NAMALWA (cell line): ENCODE measurements at places on chromosomes 11 and 22.

DNA sequence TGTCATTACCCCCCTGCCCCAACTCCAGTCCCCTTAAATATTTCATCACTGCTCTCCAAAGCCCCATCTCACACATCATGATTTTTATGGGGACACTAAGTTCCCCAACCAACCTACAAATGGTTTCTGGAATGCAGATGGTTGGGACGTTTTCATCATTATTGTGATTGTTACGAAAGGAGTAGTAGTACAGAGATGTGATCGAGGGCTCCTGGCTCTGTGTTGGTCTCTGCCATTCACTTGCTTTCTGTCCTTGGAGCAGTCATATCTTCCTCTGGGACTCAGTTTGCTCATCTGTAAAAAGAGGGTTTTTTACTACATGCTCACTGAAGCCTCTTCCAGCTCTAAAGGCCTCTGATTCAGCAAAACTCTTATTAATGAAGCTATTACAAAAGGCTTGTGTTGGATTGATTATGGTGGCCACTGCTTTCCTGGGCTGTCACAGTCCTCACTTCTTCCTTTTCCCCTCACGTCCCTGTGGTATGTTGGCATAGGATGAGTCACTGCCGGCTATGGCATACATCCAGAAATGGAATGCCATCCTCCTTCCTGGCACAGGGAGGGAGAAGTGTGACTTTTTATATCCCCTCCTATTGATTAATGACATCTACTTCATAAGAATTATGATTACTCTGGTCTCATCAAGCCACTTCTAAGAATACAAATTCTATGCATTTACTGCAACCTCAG, 593.7 kb downstream of the METTL15 start:
- DNase-seq = no peak

GRCh38 chr11:102187416-102188151, 77.3 kb downstream of the YAP1 start:
- DNase-seq = no peak

DNA sequence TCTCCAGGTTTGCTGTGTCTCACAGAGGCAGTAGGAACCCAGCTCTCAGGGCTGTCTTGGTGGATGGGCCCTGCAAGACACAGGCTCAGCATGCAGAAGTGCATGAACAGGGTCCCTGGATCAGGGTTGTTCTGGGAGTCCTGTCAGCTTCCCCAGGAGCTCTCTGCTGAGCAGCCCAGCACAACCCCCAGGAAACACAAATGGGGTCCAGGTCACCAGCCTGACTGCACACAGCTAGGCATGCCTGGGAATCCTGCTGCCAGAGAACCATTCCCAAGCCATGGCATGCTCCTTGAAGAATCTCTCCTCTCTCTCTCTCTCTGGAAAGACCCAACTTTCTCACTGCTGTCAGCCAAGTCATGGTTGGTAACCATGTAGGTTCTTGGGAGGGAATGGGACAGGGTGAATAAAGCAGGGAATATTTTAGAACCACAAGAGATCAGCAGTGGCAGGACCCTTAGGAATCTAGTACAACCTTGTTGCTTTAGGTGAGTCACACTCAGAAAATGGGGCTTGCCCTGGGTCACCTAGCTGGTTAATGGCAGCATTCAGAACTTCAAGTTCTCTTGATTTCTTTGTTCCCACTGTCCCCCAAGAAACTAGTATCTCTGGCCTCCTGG, 21.4 kb downstream of the TUB start:
- DNase-seq = no peak

GRCh38 chr11:74784234-74784633, 35.6 kb downstream of the RNF169 start:
- DNase-seq = no peak

GRCh38 chr22:20578707-20579106, 71.3 kb downstream of the MED15 start:
- no peak for DNase-seq

DNA sequence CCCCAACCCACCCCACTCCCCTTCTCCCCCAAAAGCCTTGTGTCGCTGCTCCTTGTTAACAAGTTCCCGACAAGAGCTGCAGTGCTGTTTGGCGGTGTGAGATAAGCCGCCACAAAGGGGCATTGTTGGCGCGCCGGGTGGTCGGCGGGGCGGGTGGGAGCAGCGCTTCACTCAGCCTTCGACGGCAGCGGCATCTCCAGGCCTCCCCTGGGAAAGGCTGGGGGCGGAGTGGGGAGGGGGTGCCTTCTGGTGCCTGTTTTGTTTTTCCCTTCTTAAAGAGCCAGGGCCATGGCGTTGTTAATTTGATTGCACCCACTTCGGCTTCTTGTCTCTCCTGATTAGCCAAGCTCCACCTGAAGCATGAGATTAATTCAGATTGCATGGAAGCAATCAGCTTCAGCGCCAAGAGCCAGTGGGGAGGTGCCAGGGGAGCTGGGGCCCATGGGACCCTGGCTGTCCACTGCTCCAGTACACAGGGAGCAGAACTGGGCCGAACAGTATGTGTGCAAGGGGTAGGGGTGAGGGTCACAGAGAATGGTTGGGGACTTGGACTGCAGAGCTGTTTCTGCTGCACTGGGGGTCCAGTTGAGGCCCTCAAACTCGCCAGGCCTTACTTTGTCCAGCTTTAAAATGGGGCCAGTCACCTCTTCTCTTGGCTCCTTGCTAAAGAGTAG, 165.1 kb downstream of the CEP164 start:
- DNase-seq = no peak

DNA sequence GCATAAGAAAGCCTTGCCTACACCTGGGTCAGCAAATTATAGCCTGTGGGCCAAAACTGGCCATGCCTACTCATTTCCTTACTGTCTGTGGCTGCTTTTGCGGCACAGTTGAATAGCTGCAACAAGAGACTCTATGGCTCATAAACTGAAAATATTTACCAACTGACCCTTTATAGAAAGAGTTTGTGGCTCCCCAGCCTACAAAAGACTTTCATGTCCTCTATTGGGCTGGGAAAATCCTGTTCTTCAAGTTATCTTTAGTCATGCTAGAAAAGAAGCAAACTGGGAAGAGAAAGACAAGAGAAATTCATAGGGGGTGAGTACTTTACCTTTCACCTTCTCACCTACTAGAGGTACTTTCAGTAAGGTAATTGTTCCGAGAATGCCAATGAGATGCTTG, 175.1 kb downstream of the SWAP70 start:
- no peak for DNase-seq

- no peak for DNase-seq
Measured at GRCh38 chr11:75505916-75506692, 19.6 kb downstream of the GDPD5 start.

- no peak for DNase-seq
Measured at GRCh38 chr22:48800886-48801607, 1026.6 kb downstream of the BRD1 start.

DNA sequence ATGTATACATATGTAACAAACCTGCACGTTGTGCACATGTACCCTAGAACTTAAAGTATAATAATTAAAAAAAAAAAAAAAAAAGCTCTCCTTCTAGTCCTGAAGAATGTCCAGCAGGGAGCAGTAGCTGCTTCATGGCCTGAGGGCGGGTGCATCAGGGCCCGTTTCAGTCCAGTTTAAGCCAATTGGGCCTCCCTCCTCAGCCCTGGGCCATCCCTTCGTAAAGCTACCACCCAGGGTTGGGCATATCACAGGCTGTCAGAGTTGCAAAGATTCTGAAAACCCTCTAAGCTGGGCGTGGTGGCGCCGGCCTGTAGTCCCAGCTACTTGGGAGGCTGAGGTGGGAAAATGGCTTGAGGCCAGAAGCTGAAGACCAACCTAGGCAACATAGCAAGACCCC, 5.4 kb downstream of the TMPRSS13 start:
- no peak for DNase-seq

GRCh38 chr11:84607975-84608836, 1018.9 kb downstream of the DLG2 start:
- DNase-seq = no peak

DNA sequence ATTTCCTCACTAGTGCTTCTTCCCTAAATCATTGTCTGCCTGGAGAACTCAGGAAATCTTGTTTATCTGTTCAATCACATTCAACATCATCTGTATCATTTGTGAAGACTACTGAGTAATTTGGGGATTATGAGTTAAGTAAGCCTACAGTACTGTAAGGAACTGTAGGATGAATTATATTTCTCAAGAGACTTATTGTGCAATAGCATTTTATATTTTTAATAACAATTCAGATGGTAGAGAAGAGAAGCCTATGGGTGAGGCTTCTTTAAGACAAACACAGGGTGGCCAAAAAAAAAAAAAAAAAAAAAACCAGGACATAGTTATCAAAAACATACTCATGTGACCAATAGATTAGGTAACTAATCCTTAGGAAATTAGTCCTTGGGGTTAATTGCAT, 282.7 kb downstream of the FAM181B start:
- DNase-seq = no peak

- DNase-seq = peak; percentile 65
Measured at GRCh38 chr11:64285885-64286800, 495 bp downstream of the GPR137 start.

GRCh38 chr22:28034760-28035401, 115.8 kb upstream of the PITPNB start:
- DNase-seq = no peak

GRCh38 chr11:63641727-63642126, 27.5 kb upstream of the PLAAT3 start:
- no peak for DNase-seq

- DNase-seq = no peak
Measured at GRCh38 chr11:18314784-18315523, 7.0 kb downstream of the HPS5 start.

- no peak for DNase-seq
Measured at GRCh38 chr11:94149431-94150017, 20.9 kb downstream of the PANX1 start.

GRCh38 chr11:130528298-130529261, 80.1 kb downstream of the ADAMTS15 start:
- no peak for DNase-seq

DNA sequence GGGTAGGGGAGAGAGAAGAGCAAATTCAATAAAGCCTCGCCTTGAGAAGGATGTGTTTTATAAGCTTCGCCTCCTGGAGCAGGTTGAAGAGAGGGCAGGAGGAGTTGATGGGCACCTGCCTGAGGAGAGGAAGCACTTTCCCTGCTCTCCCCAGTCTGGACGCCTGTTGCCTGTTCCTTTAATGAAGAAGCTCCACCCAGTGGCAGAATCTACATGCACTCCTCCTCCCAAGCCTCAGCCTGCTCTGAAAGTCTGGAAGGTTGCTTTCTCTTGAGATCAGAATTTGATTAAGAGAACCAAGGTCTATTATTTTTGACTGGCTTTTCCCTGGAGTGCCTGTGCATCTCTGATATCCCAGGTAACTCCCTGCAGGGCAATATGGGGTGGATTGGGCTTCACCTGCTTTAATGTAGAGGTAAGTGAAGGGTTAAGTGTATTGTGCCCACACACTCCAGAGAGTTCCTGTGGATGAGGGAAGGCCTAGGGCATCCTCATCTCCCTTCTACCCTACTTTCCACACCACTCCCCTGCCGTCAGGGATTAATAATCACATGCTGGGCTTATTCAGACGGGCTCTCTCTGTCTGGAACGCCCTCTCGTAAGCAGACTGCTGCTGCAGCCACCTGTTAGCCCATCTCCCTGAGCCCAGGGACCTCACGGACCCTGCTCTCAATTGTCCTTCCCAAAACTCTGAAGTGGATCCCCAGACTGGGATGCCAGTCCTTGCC, 22.3 kb downstream of the NTM start:
- DNase-seq = peak; percentile 10

DNA sequence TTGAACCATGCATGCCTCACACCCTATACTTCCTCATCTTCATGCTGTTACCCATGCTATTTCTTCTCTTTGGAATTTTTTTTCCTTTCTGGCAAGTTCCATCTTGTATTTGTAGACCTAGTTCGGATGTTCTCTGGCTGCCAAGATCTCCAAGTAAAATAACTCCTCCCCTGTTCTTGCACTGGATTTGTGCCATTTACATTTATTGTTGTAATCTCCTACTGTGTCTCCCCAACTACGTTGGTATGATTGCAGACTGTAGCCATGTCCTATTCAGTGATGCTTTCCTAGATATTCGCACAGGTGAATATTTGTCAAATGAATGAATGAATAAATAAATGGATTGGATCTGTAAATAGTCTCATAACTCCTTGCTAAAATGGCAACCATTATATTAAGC, 546.0 kb downstream of the MN1 start:
- no peak for DNase-seq

- no peak for DNase-seq
Measured at GRCh38 chr11:62487738-62488551, 58.7 kb downstream of the AHNAK start.

GRCh38 chr11:59207988-59208451, 4.7 kb downstream of the MPEG1 start:
- DNase-seq = peak; percentile 74

- DNase-seq = no peak
Measured at GRCh38 chr11:102799681-102800340, 1.9 kb upstream of the MMP1 start.

GRCh38 chr11:73335204-73335923, 27.3 kb downstream of the ARHGEF17 start:
- DNase-seq = peak; percentile 83

DNA sequence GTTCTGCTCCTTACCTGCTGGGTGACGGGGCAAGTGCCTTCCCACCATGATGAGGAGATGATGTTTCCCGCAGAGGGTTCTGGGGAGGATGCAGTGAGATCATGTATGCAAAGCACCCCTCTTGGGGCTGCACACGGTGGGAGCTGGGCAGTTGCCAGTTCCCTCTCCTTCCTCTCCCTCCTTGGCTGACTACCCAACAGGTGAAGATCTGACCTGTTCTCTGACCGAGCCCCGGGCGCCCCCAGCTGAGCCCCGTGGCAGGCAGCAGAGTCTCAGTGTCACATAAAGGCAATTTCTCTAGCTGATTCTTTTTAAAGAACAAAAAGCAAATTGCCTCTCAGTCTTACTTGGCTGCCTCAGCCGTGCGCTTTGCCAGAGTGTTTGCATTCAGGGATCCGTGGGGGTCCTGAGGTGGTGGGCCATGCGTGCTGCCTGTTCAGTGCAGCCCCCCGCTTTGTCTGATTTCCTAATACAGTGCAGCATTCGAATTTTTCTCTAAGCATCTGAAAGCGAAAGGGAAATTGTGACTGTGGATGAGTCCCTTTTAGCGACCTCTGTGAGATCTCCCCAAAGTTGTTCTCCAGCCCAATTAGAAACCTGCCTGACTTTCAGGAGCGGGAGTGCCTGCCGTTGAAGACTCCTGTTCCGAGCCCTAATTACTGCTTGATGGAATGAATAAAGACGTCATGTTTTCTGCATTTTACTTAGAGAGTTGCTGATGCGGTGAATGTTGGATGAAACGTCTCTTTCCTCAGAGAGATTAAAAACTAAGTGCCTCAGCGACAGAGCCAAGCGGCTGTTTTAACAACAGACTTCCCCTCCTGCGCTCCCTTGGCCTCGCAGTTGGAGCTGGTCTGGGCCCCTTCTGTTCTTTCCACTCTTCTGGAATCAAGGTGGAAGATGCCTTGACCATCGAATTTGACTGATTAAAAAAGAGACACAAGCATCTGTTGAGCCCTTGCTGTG, 86.0 kb downstream of the GRIK4 start:
- DNase-seq = no peak
